Suprapubic skin (tissue), 4 donors: ENCODE measurements at places on chromosomes 3 and 15. TPM values are rescaled to one million over a fixed set of nuclear protein-coding genes. Genes with fewer than 3 reads are reported as not detected.

The CA12 gene
- total RNA-seq = 292 TPM

The CLRN1 gene
- not detected for total RNA-seq

The BLM gene
- 0.89 TPM for total RNA-seq

The COMMD4 gene
- 75.2 TPM for total RNA-seq

The FAM81A gene
- total RNA-seq = 0.79 TPM

The ZNF80 gene
- not detected for total RNA-seq

The NCBP2 gene
- total RNA-seq = 29.3 TPM

The SEMA3G gene
- total RNA-seq = 44.0 TPM

The ILDR1 gene
- 1.9 TPM for total RNA-seq

The SLC12A1 gene
- not detected for total RNA-seq

The CACNA1D gene
- 28.2 TPM for total RNA-seq

The NPAP1 gene
- not detected for total RNA-seq

The MYL3 gene
- not detected for total RNA-seq

The SH3GL3 gene
- 0.34 TPM for total RNA-seq

The PATL2 gene
- total RNA-seq = 0.57 TPM

The MST1R gene
- 42.5 TPM for total RNA-seq

The C2CD4A gene
- total RNA-seq = 0.45 TPM

The TMCO5A gene
- not detected for total RNA-seq

The COL6A5 gene
- total RNA-seq = 0.15 TPM

The EEFSEC gene
- 19.4 TPM for total RNA-seq

The CMC1 gene
- 8.0 TPM for total RNA-seq

The MKRN3 gene
- 0.55 TPM for total RNA-seq

The EPHB3 gene
- 152 TPM for total RNA-seq

The LRRK1 gene
- total RNA-seq = 46.3 TPM

The PTX3 gene
- total RNA-seq = 2.3 TPM

The ENTPD3 gene
- total RNA-seq = 5.9 TPM

The TRAIP gene
- 3.4 TPM for total RNA-seq

The CCDC13 gene
- not detected for total RNA-seq

The MAN2C1 gene
- 249 TPM for total RNA-seq

The TICRR gene
- 1.0 TPM for total RNA-seq

The PLCD1 gene
- total RNA-seq = 32.3 TPM

The PLSCR4 gene
- 16.4 TPM for total RNA-seq

The EFHB gene
- not detected for total RNA-seq

The ANKRD63 gene
- not detected for total RNA-seq
